HT1080 (cell line): ENCODE measurements at places on chromosomes 7 and 10. TPM values are rescaled to one million over a fixed set of nuclear protein-coding genes. Genes with fewer than 3 reads are reported as not detected.

DNA sequence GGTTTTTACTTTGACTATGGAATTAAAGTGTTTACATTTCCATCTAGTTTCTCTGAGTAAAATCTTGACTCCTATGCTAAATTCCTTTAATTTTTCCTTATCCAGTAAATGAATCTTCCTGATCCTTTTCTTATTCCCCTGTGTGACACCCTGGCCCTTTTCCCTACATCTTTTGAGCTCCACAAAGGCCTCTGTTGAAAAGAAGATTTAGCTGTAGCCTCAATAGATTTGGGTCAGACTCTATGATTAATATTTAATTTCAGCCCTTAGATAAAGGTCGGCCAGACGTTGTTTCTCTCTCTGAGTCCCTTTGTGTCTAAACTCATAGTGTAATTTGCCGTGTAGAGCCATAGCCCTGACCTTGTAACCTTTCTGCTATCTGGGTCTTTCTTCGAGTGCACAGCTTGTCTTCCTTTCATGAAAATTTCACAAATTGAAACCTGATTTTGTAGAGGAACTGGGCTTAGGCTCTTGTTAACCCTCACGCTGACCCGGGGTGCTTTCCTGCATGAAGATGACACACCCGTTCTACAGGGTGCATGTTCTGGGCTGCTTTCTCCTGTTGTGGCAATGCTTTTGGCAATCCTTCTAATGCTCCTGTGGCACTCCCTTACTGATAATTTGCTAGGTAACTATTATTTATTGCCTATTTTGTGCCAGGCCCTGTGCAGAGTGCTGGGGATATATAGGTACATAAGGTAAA, 21.2 kb downstream of the LSMEM1 start:
- no peak for DNase-seq

- DNase-seq = no peak
These were observed 696.3 kb upstream of the C7orf33 start for GRCh38 chr7:147894271-147894670.

Gene METTL27
- total RNA-seq = 14.4 and 22.2 TPM in 2 replicates

Gene ADRA2A
- total RNA-seq = 0.20 and 0.23 TPM in 2 replicates

DNA sequence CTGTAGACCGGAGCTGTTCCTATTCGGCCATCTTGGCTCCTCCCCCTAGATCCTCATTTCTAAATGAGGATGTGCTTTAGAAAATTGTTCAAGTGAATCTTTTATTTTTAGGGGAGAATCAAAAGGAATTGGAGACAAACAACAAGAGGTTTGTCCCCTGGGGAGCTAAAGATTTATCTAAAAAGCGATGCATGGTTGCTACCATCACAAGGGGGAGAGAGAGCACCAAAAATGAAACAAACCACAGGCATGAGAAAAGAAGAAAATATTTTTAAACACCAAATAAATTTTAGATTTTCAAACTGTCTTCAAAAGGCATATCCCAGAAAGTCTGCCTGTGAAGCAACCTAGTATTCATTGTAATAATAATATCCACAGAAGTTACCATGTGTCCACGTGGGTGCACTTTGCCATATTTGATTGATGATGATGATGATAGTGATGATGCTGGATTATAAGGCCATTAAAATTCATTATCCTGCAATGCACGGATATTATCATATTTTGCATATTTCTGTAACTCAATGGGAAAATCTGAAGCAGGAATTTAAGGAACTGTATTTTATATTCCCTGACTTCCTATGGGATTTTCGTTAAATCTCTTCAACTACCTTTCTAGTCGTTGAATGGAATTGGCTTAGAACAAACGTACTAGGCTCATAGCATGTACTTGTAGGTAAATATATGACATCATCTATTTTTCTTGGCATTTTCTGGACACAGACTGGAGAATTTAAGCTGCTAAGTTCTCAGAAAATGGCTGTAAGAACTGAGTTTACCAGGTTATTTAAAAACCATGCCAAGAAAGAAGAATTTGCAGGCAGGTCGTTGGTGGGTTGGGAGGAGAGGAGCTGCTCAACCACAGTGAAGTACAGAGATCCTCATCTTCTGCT, 171.6 kb downstream of the WDR37 start:
- no peak for DNase-seq

DNA sequence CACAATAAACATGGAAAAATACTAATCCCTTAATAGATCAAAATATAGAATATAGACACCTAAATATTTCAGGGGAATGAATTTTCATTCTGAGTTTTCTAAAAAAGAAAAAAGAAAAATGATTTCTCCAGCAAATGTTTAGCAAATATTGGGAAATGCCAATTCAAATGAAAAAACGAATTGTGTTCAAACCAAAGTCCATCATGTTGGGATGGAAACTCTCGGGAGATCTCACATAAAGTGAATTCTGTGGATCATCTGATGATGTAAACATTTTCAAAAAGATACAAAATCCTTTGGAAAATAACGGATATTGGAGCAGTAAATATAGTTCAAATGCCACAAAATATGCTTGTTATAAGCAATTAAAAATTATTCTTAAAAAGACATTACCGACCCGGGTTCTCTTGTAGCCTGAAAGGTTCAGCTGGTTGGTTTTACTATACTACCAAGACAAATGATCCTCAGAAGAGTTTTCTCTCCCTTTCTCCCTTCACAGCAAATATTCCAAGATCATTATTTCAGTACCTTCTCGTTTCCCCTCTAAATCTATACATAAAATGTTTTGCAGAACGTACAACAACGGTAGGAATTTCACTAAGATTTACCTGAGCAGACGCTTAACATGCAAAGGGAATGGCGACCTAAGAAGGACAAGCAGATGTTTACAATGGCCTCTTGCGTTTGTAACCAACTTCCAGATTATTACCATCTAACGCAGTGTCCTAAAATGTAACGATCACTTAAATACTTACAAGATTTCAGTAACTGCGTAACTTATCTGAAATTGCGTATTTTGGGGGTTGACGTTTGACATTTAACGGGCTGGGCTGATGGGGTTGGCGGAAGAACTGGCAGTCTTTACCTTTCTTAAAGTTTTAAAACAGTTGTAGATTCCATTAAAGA, 2.5 kb downstream of the HOXA13 start:
- DNase-seq = no peak

- no peak for DNase-seq
These were observed 1.4 kb upstream of the RBP3 start for GRCh38 chr10:47346581-47347302.

DNA sequence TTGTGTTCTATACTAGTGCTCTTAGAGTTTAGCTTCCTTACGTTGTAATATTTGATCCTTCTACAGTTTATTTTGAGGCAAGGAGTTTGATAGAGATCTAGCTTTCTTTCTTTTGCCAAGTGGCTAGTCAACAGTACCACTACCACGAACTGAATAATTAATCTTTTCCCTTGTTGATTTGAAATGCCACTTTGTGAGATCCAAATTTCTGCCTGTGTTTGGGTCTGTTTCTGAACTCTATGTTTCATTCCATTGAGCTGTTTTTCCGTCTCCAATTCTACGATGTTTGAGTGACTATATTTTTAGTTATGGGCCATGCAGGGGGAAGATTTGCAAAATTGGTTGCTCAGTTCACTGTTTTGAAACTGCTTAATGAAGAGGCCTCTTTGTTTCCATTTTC, 134.7 kb downstream of the KIAA1217 start:
- DNase-seq = no peak

DNA sequence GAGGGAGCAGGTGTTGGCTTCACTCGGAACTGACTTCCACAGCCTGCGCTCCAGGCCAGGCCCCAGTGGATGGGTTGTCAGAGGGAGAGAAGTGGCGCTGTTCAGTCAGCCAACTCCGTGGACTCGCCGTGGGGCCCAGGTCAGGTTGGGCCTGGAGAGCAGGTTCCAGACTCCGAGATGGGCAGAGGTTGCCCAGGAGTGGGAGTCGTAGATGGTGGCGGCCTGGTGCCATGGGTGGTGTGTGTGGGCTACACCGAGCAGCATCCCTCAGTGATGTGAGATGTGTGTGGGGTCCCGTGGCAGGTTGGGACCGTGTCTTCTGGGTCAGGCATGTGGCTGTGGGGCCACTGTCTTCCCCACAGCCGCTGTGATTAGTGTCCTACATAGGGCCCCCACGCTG, 10.4 kb downstream of the ZNF316 start:
- DNase-seq = no peak

Gene PRLHR
- not detected in 2 replicates for total RNA-seq

DNA sequence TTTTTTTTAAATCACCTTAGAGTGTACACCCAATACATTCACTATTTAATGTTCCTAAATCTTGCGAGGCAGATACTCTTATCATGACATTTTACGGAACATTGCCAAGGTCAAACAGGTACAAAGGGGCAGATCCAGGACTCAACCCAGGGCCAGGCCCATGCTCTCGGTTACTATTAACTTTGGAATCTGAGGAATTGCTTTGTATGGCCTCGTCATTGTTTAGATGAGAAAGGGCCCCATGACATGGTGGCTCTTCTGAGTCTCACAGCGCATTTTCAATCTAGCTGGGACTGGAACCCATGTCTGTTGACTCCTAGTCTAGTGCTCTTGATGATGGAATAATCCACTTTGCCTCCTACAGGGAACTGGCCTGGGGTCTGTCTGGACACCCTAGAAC, 59.1 kb downstream of the GATA3 start:
- DNase-seq = no peak

Gene ST8SIA6
- total RNA-seq = 0.03 and 0.10 TPM in 2 replicates

Gene PON1
- total RNA-seq = not detected in 2 replicates

- no peak for DNase-seq
These were observed 39.5 kb upstream of the FOXK1 start for GRCh38 chr7:4642468-4643203.

DNA sequence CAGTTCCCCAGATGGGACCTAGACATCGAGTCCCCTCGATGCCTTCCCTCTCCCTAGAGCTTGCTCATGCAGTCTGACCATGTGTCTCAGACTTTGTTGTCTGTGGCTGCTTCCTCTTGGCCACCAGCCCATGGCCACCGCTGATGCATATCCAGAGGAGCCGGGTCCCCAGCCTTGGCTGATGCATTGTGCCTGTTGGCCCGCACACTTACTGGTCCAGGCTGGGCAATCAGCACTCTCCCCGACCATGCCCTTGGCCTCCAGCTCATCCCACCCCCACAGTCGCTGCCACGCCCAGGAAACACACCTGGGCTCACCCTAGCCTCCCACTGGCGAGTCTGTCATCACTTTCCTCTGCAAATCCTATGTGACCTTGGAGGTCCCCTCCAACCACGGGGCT, 10.1 kb downstream of the NPC1L1 start:
- no peak for DNase-seq

Gene IKZF1
- not detected in 2 replicates for total RNA-seq

DNA sequence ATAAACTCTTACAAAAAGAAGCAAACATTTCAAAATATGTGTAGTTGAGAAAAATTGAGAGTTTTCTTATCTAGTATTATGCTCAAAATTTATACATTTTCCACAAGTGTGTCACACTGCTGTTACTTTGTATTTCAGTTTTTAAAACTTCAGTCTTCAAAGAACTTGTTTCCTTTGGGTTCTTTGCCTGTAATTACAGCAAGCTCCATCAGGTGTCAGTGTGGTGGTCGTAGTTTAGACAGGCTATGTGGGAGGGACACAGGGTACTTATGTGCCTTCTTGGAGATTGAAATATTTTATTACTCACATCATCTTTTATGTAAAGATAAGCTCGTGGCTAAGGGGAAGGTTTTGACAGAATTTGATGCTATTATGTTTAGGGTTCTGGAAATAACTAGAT, 360.5 kb downstream of the FGFR2 start:
- DNase-seq = no peak

DNA sequence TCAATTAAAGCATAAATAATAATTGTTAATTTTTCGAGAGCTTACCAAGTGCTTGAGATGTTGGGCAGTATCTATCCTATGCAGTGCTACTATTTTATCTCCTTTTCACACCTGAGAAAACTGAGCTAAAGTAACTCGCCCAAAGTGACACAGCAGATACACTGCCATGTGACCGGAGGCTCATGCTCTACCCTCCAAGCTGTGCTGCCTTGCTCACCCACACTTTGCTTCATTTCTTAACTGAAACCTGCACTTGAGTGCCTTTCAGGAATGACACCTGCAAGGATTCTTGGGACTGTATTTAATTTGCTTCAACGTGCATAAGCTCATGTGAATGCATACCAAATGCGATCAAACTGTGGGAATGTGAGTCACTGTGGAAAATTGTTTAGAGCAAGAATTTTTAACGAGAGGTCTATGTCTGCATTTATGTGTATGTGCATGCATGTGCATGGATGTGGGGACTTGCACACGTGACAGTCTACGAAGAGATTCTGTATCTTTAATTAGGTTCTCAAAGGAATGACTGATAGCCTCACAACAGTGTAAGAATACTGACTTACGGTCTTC, 119.2 kb downstream of the ADCYAP1R1 start:
- DNase-seq = no peak

GRCh38 chr7:44590910-44591309, 8.9 kb upstream of the TMED4 start:
- DNase-seq = no peak

DNA sequence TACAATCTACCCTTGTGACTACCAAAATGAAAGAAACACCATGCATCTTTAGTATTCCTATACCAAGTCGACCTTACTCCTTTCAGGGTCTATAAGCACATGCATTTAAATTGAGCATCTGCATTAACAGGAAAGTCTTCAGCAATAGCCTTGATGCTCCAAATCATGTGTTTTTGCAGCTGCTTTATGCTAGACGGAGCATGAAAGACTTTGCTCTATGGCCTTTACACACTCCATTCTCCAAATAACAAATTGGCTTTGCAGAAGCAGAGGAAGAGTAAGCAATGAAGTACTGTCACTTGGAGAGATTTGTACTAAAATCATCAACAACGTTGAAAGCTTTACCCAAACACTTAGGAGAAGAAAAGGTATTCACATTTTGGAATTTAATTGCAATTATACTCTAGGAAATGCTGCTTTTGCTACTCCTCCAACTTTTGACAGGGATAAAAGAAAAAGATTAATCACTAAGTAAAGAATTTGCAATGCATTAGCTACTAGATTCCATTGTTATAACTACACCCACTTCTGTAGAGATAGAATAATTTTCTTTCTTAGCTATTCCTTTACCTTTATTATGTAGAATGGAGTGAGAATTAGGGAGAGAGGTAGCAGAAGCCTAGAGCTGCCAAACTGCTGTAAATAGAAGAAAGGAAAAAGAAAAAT, 131.8 kb downstream of the SEMA3E start:
- no peak for DNase-seq
